ENCODE measurements at places on chromosomes 5 and 9.

DNA sequence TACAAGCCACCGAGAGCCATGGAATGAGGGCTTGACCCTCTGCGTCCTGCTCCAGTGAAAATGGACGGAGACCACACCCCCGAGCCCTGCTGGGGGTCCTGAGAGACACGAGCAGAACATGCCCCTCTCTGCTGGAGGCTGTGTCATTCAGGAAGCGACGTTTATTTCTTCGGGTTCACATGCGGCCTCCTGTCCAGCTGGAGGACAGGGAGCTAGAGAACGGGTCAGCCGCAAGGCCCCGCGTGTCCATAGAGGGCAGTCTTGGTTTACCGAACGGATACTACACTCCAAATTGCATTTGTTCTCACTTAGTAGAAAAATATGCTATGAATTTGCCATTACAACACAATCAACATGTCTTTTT lies 36.1 kb downstream of the MRPL36 start:
- DNase-seq = no peak

GRCh38 chr5:89546657-89547056 lies 663.7 kb upstream of the MEF2C start:
- no peak for DNase-seq

- no peak for DNase-seq
These were observed 695.0 kb downstream of the DTWD2 start for GRCh38 chr5:118293378-118293777.

- no peak for DNase-seq
These were observed 302.4 kb downstream of the NR3C1 start for GRCh38 chr5:143101121-143101520.

GRCh38 chr5:73531356-73531755 lies 33.1 kb downstream of the BTF3 start:
- no peak for DNase-seq

GRCh38 chr5:122101636-122102285 lies 23.7 kb upstream of the LOX start:
- no peak for DNase-seq

DNA sequence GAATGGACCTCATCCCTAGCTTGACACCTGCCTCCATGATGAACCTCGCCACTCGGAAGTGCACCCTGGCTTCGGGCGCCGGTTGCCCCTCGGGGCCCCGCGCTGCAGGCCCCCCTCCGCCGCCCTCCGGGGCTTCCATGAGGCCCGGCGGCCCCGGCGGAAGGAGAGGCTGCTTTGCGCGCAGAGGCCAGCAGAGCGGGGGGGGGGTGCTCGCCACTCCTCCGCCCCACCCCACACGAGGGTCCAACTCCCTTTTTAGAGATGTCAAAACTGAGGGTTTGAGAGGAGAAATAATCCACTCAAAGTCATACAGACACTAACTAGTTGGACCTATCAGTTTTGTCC lies 7.9 kb downstream of the DUSP1 start:
- DNase-seq = no peak

DNA sequence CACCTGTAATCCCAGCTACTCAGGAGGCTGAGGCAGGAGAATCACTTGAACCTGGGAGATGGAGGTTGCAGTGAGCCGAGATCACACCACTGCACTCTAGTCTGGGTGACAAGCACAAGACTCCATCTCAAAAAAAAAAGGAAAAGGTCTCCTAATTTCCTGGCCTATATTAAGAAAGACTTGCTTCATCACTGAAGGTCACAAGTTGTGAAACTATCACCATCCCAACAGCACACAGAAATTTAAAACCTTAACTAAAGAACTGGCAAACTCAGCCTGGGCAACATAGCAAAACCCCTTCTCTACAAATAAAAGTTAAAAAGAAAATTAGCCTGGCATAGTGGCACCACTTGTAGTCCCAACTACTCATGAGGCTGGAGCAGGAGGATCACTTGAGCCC lies 17.2 kb downstream of the FRMD3 start:
- no peak for DNase-seq

- no peak for DNase-seq
These were observed 383.7 kb downstream of the DMAC1 start for GRCh38 chr9:7415836-7416235.

GRCh38 chr5:137236849-137237507 lies 262.1 kb downstream of the SPOCK1 start:
- DNase-seq = no peak

DNA sequence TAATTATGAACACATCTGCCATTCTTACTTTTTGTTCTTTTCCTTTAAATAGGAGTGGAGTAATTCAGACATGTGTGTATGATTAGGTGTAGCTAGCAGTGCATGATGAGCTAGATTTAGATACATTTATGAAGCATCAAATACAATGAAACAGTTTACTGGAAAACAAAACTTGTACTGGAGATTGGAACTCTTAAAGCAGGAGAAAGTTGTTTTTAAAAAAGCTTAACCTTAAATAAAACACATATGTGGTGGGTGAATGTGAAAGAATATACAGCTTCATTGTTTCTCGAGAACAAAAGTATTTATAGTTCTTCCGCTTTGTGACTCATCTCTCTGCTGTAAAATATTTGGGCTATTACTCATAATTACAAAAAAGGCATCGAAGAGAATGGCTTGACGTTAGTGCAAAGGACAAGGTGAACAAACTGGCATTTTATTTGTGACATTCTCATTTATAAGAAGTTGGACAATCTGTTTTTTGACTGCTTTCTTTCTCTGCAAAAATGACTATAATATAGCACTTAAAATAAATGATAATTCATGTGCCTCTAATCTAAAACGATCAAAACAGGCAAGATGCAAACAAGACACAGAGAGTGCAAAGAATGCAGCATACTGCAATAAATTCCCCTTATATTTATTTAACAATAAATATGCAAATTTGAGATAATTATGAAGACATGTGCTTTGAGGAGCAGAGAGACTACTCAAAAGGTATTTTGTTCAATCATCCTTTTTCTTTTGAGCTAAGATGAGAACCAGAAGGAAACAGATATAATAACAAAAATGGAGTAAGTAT lies 478.8 kb downstream of the CETN3 start:
- no peak for DNase-seq

DNA sequence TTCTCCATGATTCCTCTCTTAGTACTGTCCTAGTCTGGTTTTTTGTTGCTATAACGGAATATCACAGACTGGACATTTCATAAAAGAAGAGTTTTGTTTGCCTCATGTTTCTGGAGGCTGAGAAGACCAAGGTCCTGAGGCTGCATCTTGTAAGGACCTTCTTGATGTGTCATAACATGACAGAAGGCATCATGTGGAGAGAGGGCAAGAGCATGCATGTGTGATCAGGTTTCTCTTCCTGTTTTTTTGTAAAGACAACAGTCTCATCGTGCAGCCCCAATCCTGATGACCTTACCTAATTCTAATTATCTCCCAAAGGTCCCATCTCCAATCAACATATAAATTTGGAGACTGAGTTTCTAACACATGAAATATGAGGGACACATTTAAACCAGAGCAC lies 108.4 kb downstream of the MSX2 start:
- no peak for DNase-seq

DNA sequence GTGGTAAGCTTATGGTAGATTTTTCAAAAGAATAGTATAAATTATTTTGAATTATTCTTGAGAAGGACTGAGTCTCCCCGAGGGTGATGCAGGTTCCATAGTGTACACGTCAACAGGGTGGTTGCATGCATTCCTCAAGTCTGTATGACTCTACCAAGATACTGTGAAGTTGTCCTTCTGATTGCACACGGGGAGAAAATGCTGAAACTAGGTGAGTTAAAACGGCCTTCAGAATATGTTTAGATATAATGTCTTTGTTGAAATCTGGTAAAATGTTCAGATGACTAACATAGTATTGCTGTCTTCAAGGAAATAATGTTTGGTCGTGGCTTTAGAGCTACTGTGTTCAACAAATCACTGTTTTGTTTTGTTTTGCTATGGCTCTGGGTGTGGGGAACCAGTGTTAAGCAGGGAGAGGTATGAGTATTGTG lies 22.4 kb upstream of the TNFAIP8 start:
- DNase-seq = no peak

GRCh38 chr5:16725575-16725974 lies 108.8 kb upstream of the RETREG1 start:
- no peak for DNase-seq

Measured in stimulated activated CD8-positive, alpha-beta memory T cell treated with anti-CD3 and anti-CD28 coated beads, Interleukin-7, amount 100 ng/mL, for 24 hours (primary cell).